ENCODE measurements at places on chromosomes 5 and 9. TPM values are rescaled to one million over a fixed set of nuclear protein-coding genes. Genes with fewer than 3 reads are reported as not detected.

GRCh38 chr9:93295456-93296076, 111.6 kb downstream of the WNK2 start:
- H3K36me3 ChIP-seq: no peaks in the 10 kb centered on the region
- no peaks in the 10 kb centered on the region for H3K4me1 ChIP-seq
- no peak for DNase-seq
- H3K4me3 ChIP-seq: no peak overlapping the region
- no peaks in the 10 kb centered on the region for H3K27me3 ChIP-seq

GRCh38 chr9:98318834-98319478, 63.5 kb upstream of the TBC1D2 start:
- no peak overlapping the region for H3K27ac ChIP-seq
- no peaks in the 10 kb centered on the region for H3K4me1 ChIP-seq
- no peak for DNase-seq
- no peak overlapping the region for H3K4me3 ChIP-seq

DNA sequence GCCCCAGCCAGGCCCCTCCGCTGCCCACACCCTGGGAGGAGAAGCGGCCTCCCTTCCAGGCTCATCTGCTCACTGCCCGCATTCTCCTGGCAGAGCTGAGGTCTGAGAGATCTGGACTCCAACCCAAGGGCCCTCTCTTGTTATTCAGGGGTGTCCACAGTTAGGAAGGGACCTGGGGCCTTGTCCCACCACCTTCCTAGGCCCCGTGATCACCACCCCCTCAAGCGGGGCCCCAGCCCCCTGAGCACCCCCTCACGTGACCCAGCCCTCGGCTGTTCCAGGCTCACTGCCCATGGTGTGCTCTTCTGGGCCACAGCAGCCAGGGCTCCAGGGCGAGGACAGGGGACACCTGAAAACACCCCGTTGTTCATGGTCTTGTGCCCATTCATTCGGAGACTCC, 48.7 kb downstream of the NEURL1B start:
- no peak overlapping the region for H3K4me3 ChIP-seq
- H3K27me3 ChIP-seq: no peaks in the 10 kb centered on the region
- H3K27ac ChIP-seq: no peak overlapping the region
- H3K36me3 ChIP-seq: no peaks in the 10 kb centered on the region

Gene EGFL7
- total RNA-seq: 0.61 TPM

DNA sequence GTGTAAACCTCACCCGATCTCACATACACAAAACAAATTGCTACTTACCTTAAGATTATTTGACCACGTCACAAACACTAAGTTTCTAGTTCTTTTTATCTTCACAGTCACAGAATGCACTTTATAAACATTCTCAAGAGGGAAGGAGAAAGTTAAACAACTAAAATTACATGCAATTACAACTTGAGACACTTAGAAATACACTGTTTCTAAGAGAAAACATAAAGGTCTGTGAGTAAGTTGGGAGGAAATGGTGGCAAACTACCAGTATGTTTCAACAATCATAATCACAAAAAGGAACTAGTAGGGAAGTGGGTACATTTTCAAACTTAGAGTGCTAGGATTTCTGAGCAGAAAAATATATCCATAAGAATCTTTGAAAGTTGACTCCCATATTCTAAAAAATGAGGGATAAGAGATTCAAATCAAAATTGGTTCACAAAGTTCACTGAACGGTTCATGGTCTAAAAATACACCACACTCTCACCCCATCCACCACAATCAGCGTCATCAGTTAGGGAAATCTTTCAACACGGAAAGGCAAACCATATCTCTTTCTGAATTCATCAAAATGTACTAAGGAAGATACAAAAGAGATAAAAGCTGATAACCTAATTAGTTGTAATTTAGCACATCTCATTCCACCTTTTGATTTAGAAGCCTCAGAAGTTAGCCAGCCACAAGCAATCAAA, 182.6 kb downstream of the BNC2 start:
- no peaks in the 10 kb centered on the region for H3K4me1 ChIP-seq
- no peak for DNase-seq
- no peak overlapping the region for H3K27ac ChIP-seq
- H3K36me3 ChIP-seq: no peaks in the 10 kb centered on the region

Gene PLCXD3
- not detected for total RNA-seq

GRCh38 chr5:11043881-11044280, 282.8 kb upstream of the DAP start:
- DNase-seq: no peak
- no peaks in the 10 kb centered on the region for H3K4me1 ChIP-seq
- H3K27me3 ChIP-seq: no peaks in the 10 kb centered on the region
- H3K4me3 ChIP-seq: no peak overlapping the region

DNA sequence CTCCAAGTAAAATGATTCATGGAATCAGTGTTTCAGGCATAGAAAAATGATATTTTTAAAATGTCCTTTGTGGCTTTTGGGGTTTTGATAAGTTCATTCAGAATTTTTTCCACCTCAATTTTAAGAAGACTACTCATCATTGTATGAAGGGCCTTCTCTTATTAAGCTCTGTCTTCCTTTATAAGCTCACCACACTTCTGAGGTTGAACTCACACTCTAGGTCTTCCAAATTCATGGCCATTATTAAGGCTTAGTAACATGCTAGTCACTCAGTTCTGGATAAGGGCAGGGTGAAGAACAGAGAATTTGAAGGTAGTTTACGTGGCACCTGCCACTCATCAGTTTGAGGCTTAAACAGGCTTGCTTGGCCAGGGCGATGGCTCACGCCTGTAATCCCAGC, 4.2 kb downstream of the MELK start:
- no peak for DNase-seq
- no peaks in the 10 kb centered on the region for H3K27me3 ChIP-seq
- H3K4me3 ChIP-seq: no peak overlapping the region

DNA sequence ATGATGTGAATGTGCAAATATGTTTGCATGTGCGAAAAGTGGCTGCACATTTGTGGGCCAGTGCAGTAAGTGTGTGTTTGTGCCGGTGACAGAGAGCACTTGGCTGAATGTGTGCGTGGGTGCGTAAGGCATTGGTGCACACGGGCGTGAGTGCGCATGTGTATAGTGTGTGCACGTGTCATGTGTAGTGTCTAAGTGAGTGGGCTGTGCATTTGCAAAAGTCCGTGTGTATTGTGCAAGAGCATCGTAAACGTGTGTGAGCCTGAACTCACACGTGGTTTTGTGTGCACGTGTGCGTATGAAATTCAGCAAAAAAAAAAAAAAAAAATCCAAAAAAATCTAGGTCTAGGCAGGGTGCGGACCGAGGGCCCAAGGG, 6.5 kb upstream of the EBF1 start:
- peak overlapping the region; percentile 44 for H3K4me3 ChIP-seq
- no peak overlapping the region for H3K27ac ChIP-seq
- H3K36me3 ChIP-seq: no peaks in the 10 kb centered on the region

DNA sequence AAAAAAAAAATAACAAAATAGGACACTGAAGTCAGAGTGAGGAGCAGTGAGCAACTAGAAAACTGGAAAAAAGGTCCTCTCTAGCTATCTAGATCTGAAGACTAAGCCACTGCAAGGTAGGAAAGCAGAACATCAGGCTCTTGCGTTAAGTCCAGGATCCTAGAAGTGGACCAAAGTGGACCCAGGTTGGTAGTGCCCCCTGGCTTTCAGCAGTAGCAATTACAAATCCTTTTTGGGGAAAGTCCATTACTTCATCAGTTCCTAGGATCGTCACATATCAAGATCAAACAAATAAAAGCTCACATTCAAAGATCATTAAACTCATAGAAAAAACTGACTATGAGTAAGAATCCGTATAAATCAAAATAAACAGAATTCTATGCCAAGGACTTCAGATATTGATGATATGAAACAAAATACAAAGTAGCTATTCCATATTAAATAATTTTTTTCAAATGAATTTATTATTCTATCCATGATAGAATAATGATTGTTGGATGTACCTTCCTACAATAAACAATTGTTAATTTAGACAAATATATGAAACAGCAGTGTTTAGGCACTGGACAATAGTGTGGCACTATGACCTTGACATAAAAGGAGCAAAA, 6.5 kb upstream of the RICTOR start:
- no peak for DNase-seq
- H3K27ac ChIP-seq: no peak overlapping the region
- peaks cover 30% of the 10 kb centered on the region for H3K27me3 ChIP-seq
- no peaks in the 10 kb centered on the region for H3K4me1 ChIP-seq
- H3K4me3 ChIP-seq: no peak overlapping the region

Gene JAKMIP2
- total RNA-seq: 1.8 TPM

- no peak for DNase-seq
- H3K27ac ChIP-seq: no peak overlapping the region
- H3K36me3 ChIP-seq: no peaks in the 10 kb centered on the region
These were observed 15.2 kb upstream of the NEK6 start for GRCh38 chr9:124242331-124243194.

- H3K27ac ChIP-seq: no peak overlapping the region
- peaks cover 15% of the 10 kb centered on the region for H3K4me1 ChIP-seq
- no peak overlapping the region for H3K4me3 ChIP-seq
- no peak for DNase-seq
- no peaks in the 10 kb centered on the region for H3K27me3 ChIP-seq
- peaks cover 3% of the 10 kb centered on the region for H3K36me3 ChIP-seq
These were observed 10.4 kb upstream of the GLIPR2 start for GRCh38 chr9:36126016-36126730.

Gene SPINK7
- not detected for total RNA-seq

GRCh38 chr9:97761056-97761598, 64.0 kb upstream of the XPA start:
- no peak overlapping the region for H3K4me3 ChIP-seq
- no peak for DNase-seq
- H3K27ac ChIP-seq: no peak overlapping the region
- H3K36me3 ChIP-seq: no peaks in the 10 kb centered on the region
- no peaks in the 10 kb centered on the region for H3K4me1 ChIP-seq

Data from CD8-positive, alpha-beta memory T cell (primary cell).